ENCODE measurements at places on chromosomes 1 and 21.
A peak's percentile ranks its signal among the peaks of the same experiment; 100 is the strongest.

DNA sequence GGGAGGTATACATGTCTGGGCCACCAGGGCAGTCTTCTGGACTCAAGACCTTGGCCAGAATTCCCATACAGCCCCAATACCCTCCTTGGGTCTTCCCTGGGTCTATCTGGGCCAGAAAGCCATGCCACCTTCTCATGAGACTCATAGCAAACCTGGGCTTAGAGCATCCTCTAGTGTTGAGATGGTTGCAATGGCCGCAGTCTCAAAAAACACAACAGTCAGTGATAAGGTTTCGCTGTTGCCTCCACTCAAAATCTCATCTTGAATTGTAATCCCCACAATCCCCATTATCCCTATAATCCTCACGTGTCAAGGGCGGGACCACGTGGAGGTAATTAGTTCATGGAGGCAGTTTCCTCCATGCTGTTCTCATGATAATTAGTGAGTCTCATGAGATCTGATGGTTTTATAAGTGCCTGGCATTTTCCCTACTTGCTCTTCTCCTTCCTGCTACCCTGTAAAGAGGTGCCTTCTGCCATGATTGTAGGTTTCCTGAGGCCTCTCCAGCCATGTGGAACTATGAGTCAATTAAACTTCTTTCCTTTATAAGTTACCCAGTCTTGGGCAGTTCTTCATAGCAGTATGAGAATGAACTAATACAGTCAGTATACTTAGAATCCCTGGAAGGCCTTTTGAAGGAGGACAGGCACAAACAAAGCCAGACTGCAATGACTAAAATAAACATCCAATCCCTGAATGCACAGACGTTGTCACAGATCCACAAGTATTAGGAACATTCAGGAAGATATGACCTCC is 77.0 kb downstream of the CTH start:
- peak; percentile 60 for DNase-seq

DNA sequence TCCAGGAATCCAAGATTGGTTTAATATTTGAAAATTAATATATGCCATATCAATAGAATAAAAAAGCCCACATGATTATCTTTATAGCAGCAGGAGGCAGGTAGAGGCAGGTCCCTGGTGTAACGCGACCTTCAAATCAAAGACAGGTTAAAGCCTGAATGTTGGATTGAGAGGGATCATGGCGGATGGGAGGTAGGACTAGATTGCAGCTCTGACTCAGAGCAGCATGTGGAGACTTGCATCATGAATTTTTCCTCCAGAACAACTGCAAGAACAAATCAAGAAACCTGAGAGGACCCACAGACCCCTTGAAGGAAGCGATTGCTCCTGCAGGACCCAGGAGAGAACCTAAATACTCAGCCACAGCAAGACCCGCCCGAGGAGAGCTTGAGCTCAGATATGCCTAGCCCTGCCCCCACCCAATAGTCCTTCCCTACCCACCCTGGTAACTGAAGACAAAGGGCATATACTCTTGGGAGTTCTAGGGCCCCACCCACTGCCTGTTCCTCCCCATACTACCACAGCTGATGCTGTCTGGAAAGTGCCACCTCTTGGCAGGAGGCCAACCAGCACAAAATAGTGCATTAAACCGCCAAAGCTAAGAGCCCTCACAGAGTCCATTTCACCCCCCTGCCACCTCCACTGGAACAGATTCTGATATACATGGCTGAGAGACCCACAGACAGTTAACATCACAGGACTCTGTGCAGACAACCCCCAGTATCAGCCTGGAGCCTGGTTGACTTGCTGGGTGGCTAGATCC is 19.5 kb downstream of the S100B start:
- DNase-seq: no peak

DNA sequence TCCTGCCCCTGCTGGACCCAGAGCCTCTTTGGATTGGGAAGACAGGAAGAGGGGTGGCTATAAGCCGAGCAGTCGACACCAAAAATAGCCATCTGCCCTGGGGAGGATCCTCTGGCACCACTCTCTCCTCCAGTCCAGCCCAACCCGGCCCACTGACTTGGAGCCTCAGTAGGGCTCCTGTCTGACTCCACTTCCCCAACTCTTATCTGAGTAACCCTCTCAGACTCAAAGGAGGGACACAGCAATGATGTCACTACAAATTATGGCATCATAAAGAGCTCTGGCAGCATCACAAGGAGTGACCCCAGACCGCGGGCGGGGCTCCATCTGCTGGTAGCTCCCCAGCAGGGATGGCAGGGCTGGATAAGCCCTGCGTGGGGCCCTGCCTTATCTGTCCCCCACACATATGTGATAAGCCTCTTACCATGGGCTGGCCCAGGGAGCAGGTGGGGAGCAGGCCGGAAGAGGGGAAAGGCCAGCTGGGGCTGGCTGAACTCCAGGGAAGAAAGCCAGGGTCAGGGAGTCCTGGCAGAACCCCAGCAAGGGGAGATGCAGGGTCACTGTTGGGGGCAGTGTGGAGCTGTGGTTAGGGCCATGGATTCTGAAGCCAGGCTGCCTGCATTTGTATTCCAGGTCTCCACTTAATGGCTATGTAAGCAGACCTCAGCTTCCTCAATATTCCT is 4.6 kb upstream of the SLC6A9 start:
- no peak for DNase-seq

GRCh38 chr1:235402457-235403200 is 35.4 kb downstream of the TBCE start:
- peak; percentile 74 for DNase-seq

- DNase-seq: peak; percentile 38
Observed at GRCh38 chr1:145997016-145997717, 788 bp upstream of the TXNIP start.

DNA sequence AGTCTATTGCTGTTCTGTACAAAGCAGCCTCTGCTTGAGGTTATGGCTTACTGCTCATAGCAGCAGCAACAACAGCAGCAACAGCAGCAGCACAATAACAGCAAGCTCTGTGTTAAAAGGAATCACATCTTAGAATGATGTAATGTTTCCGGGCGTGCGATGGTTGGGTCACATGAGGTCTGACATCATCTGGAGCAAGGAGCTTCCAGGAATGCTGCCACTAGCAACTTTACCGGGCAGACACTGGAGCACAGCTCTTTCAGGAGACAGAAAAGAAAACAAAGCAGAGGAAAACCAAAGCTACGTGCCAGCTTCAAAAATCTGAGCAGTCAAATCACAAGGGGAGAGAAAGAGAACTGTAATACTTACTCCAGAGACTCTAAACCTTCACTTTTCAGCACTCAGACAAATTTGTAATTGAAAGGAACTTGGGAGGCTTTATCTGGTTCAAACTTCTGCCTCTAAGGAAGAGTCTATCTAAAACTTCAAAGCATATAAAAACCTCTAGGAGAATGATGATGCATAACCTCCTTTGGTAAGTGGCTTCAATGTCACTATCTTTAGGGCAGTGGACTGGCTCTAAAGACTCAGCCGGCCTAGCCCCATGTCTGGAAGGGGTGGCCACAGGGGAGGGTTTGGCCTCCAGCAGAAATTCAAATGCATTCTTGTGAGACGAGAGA is 28.3 kb upstream of the RAB3GAP2 start:
- peak; percentile 83 for DNase-seq

DNA sequence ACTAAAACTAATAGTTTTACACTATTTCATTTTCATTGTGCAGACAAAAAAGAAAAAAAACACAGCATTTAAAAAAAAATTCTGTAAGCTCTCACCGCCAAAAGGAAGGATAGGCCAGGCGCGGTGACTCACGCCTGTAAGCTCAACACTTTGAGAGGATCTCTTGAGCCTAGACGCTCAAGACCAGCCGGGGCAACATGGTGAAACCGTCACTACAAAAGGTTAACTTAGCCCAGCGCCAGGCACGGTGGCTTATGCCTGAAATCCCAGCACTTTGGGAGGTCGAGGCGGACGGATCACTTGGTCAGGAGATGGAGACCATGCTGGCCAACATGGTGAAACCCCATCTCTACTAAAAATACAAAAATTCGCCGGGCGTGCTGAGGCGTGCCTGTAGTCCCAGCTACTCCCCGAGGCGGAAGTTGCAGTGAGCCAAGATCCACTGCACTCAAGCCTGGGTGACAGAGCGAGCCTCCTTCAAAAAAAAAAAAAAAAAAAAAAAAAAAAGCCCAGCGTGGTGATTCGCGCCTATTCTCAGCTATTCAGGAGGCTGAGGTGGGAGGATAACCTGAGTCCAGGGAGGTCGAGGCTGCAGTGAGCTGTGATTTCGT is 14.3 kb upstream of the SPEN start:
- DNase-seq: peak; percentile 89

- peak; percentile 76 for DNase-seq
Observed at GRCh38 chr1:245153081-245153551, 1.7 kb upstream of the KIF26B start.

DNA sequence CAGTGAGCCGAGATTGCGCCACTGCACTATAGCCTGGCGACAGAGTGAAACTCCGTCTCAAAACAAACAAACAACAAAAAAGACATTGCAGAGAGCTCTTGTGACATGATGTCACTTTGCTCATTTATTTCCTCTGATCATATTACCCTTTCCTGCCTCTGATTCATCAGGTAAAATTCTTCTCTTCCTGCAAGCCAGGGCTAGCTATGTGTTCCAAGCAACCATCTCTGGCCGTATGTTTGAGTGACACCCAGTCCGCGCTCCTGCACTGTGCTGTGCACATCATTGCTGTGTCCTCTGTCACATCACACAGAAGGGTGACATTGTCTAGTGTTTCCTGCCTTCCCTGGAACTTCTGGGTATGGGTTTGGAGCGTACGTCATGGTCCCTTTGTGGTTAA is 251.3 kb downstream of the PCP4 start:
- peak; percentile 20 for DNase-seq

GRCh38 chr1:175168782-175169181 is 23.8 kb downstream of the KIAA0040 start:
- no peak for DNase-seq

DNA sequence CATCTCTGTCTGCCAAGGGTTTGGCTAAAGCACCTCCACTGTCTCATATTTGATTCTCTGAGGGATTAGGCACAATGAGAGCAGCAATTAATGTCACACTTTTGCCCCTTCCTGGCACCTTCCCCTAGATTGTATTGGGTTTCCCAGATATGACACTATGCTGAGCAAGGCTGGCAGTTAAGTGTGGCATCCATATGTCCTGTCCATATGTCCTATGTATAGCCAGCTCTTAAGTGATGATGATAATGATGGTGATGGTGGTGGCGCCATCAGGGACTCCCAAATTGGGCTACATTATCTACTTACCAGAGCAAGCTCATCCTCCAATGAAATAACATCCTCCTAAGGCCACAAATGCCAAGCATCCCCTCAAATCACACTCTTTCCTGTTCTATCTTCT is 13.5 kb upstream of the LORICRIN start:
- no peak for DNase-seq

GRCh38 chr1:32334864-32335534 is 1.0 kb downstream of the MARCKSL1 start:
- DNase-seq: peak; percentile 49

DNA sequence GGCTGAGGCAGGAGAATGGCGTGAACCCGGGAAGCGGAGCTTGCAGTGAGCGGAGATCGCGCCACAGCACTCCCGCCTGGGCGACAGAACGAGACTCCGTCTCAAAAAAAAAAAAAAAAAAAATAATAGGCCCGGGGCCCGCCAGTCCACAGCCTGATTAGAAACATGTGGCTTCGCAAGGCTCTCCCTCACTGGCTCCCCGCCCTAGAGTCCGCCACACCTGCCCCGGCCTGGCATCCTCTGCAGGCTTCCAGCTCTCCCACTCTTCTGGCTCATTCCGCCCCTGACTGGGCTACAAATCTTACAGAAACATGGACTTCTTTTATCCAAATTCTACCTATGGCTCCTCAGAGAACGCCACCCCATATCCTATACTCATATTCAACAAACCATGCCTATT is 32.4 kb downstream of the PGBD5 start:
- DNase-seq: no peak

DNA sequence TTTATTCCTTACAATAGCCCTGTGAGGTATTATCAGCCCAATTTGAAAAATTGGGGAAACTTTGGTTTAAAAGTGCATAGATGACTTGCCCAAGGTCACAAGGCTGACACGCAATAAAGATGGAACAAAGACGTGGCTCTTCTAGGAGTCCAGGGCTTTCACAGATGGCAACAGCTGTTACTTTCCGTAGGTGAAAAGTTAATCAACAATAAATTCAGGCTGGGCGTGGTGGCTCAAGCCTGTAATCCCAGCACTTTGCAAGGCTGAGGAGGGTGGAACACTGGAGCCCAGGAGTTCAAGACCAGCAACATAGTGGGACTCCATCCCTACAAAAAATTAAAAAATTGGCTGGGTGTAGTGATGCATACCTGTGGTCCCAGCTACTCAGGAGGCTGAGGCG is 87.8 kb upstream of the ATF3 start:
- DNase-seq: no peak

DNA sequence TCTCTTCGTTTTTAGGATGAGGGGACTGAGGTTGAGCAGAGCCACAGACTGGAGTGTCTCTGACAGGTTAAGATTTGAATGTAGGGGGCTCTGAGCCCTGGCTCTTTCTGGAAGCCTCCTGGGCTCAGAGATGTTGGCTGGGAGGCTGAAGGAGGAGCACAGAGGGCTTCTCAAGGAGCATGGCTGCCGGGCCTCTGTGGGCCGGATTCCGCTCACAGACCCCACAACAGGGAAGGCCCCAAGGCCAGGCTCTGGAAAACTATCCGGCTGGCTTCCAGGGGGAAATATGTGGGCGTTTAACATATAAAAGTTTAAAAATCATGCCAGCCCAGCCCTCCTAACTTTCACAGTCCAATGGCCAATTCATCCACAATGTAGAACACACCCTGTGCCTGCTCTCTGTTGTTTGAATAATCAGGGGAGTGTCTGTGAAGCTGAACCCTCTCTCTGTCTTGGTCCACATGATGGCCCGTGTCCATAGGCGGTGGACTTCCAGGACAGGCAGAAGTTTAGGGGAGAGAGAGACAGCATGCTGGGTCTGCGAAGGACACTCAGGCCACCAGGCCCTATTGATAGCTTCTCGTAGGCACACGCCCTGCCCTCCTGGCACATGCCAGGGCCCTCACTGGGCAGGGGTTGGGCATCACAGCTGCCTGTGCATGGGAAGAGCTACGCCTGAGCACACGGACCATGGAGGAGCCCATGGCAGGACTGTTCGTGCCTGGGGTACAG is 10.8 kb downstream of the OBSCN start:
- DNase-seq: no peak

- no peak for DNase-seq
Observed at GRCh38 chr1:186152227-186152619, 222.8 kb downstream of the TPR start.

- DNase-seq: no peak
Observed at GRCh38 chr1:211647711-211648121, 27.7 kb downstream of the NEK2 start.

- no peak for DNase-seq
Observed at GRCh38 chr1:110672753-110673108, 2.0 kb downstream of the KCNA3 start.

- DNase-seq: peak; percentile 78
Observed at GRCh38 chr1:24150234-24151174, 7.6 kb upstream of the IL22RA1 start.

DNA sequence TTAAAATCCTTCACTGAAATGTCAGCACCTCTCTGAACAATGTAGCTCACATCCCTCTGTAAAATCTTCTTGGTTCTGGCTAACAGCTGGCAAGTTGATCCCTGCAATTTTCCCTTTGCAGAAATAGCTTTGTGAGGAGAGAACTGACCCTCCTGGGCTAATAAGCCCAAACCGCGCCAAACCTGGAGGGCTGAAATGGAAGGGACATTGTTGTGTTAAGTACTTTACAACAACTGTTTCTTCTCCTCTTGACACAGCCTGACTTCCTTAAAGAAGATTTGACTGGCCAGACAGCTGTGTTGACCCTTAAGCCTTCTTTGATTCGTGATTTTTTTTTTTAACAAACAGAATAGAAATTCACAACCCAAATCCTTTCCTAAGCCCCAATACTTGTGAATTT is 5.7 kb downstream of the LMX1A start:
- no peak for DNase-seq

- DNase-seq: peak; percentile 91
Observed at GRCh38 chr1:181251001-181251712, 162.7 kb downstream of the IER5 start.
